B cell (primary cell): ENCODE measurements at places on chromosomes 11 and 22. TPM values are rescaled to one million over a fixed set of nuclear protein-coding genes. Genes with fewer than 3 reads are reported as not detected.

The PKDREJ gene
- not detected in 2 replicates for total RNA-seq

The OR52E4 gene
- not detected in 2 replicates for total RNA-seq

DNA sequence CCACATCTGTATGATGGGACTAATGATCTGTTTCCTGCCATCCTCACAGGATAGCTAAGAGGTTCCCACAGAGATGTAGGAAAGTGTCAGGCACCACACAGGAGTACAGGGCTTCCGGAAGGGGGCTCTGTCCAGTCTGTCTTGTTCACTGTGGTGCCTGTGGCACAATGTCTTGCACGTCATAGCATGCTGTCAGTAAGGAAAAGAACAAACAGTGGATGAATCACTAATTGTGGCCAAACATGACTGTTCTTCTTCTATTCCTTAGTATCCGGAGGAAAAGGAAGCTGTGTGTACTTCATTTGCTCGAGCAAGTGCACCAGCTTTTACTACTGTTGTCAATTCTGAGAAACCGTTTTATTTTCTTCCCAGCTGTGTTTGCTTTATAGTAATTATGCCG, 73.4 kb upstream of the YWHAH start:
- no peak for DNase-seq

- no peak for DNase-seq
These were observed 54.7 kb upstream of the TCF20 start for GRCh38 chr22:42324990-42325710.
